ENCODE measurements at places on chromosomes 5 and 9.

DNA sequence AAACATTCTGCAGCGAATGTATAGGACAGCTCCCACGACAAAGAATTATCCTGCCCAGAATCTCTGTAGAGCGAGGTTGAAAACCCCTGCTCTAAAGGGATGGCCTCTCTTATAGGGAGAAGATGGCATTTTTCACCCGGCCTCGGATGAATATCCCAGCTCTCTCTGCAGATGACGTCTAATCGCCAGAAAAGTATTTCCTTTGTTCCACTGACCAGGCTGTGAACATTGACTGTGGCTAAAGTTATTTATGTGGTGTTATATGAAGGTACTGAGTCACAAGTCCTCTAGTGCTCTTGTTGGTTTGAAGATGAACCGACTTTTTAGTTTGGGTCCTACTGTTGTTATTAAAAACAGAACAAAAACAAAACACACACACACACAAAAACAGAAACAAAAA, 17.4 kb upstream of the RARS1 start:
- peak; percentile 81 for DNase-seq

GRCh38 chr5:125236981-125237380, 490.5 kb upstream of the ZNF608 start:
- no peak for DNase-seq

DNA sequence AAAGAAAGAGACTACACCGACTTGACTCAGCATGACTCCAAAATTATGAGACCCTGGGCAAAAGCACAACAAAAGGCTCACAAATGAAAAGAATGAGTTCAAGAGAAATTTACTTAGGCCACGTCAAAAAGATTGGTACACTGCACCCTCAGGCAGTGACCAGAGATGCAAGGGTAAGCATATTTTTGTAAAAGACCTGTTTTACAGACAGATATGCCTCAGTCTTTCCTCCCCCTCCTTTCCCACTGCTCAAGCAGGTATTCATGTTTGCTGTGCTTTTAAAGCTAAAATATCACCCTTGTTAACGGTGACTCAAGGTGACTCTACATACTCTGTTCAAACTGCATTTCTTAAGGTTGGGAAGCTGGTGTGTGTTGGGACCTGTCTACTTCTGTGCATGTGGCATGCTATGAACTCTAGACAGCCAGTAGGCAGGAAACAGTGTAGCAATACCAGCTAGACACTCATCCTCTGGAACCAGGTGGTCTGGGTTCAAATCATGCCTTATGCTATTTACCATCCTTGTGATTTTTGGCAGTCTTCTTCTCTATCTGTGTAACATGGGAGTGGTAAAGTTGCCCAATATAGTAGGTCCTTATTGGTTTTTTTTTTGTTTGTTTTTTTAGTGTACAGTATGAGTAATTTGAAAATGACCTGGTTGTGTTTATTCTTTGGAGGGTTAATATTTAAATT, 98.7 kb downstream of the TLE4 start:
- DNase-seq, result no peak

DNA sequence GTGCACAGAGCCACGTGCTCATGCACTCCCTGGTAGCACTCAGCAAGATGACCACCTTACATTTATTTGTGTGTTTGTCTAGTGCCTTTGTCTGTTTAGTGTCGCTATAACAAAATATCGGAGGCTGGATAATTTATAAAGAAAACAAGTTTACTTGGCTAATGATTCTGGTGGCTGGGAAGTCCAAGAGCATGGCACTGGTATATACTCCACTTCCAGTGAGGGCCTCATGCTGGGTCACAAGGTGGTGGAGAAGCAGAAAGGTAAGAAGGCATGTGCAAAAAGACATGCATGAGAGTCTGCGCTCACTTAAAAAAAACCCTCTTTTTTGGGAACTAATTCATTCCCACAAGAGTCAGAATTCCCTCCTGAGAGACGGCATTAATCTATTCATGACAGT, 52.5 kb upstream of the BOD1 start:
- DNase-seq, result no peak

GRCh38 chr9:93864032-93864431, 91.1 kb downstream of the BARX1 start:
- no peak for DNase-seq

- DNase-seq, result no peak
Observed at GRCh38 chr5:157456301-157456700, 3.7 kb upstream of the NIPAL4 start.

- peak; percentile 54 for DNase-seq
Observed at GRCh38 chr9:15711931-15712330, 159.1 kb downstream of the CCDC171 start.

- peak; percentile 55 for DNase-seq
Observed at GRCh38 chr9:129716091-129716490, 36.8 kb downstream of the PTGES start.

- peak; percentile 59 for DNase-seq
Observed at GRCh38 chr9:132769906-132770769, 99.9 kb downstream of the GTF3C4 start.

DNA sequence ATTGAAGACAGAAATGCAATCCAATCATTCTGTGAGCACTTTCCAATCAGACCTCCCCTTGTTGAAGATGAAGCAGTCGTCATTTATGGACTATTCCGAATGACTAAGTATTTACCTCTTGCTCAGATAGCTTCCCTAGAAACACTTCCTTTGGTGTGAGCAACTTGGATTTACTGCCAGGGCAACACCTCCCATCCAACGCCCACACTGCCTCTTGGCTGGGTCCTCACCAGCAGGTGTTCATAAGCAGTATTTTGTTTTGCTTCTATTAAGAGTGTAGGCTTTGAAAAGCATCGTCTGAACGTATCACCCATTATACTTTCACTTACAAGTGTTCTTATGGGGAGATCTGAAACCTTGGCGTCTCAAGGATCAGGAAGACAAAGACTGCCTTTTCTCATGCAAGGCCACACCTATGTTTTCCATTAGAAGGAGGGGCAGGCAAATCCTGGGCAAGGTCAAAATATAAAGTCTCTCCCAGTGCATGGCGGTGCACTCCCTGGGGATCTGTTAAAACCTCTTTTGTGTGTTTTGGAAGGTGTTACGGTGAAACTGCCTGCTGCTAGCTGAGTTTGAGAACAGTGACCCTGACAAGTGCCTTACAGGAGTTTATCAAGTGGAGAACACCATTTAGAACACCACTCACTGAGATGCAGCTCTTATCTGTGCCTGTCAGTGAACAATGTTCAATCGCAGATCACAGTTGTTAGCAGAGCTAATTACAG, 10.6 kb upstream of the MARCHF3 start:
- DNase-seq, result no peak

DNA sequence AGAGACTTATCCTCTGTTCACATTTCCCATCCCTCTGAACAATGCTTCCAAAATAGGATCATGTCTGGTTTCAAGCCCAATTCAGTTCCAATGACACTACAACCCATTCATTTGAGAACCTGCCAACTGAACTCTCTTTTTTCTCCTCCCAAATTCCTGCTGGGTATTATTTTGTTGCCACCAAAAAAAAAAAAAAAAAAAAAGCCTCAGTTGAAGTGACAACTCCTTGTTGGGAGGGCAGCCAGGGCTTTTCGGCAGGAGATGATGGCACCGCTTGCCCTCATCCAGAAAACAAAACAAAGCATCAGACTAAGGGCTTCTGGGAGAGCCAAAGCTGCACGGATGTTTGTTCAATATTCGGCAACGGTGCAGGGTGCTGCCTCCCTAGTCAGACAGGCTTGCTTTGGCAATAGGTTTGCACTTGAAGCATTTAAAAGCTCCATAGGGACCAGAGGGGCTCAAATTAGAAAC, 30.6 kb upstream of the TRIM32 start:
- DNase-seq, result no peak

GRCh38 chr9:128818839-128819715, 777 bp downstream of the ENDOG start:
- DNase-seq, result no peak

DNA sequence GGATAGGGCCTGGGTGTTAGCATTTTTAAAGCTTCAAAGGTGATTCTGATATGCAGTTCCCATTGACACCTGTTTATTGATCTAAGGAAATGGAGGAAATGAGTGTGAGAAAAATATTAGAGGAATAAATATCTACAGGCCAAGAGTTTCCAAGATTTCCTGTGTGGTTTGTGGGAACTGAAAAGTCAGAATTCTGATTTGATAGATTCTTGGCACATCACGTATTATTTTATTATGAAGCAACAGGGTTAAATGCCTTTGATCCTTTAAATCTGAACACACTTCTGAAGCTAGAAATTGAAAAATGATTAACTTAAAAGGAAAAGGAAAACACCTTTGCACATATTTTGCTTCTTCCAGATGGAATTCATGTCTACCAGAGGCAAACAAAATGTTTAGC, 113.7 kb downstream of the CD180 start:
- no peak for DNase-seq

- DNase-seq, result peak; percentile 65
Observed at GRCh38 chr5:111927191-111927590, 170.2 kb upstream of the NREP start.

DNA sequence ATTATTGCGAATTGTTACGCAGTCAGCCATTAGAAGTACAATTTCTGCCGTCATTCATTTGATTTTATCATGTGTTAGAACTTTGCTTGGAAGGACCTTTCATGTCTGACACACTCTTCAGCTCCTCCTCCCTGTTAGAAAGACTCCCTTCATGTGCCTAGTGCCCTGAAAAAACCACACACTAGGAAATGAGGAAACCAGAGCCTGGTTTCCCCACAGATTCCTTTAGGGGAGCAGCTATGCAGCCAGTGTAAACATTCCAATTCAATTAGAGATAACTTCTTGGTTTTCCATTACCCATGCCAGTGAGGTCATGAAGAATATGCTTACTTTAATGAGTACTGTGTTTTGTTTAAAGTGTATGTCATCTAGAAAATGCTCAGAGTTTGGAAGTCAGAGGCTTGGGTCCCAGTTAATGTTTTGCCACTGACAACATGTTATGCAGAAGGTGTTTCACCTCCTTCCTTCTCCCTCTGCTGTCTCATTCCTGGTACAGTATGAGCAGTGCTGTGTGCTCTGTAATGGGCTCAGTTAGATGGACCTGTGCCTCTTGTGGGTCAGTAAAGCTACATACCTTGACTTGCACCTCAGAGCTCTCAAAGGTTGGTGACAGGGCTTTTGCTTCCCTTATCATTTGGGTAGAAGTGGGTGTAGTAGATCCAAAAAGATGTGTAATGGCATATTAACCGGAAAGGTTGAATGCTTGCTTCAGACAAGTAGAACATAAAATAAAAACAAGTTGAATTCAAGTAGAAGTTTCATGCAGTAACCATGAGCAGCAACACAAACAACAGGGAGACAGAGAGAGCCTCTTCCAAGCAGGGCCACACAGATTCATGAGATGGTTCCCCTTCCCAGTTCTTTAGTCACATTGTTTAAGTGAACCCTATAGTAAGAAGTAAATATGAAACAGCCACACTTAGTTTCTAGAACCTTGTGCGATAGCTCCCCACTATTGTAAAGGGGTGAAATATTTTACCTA, 52.6 kb upstream of the TNFAIP8 start:
- peak; percentile 96 for DNase-seq

DNA sequence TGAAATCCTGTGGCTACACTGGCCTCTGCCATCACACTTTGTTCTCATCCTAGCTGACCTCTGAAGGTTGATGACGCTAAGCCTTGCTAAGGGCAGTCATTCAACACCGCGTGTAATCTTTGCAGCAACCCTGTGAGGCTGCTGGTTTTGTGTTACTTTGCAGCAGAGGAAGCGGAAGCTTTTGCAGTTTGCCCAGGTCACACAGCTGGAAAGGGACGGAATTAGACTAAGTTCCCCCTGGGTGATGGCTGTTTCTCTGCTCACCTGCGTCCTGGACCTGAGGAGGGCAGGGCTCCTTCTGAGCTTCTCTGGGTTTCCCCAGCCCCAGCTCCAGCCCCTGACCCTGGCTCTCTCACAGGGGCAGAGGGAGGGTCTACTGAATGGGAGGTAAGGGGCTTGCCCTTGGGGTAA, 7.3 kb upstream of the SLC25A51 start:
- DNase-seq, result no peak

- no peak for DNase-seq
Observed at GRCh38 chr9:137149942-137150616, 11.1 kb downstream of the GRIN1 start.

- no peak for DNase-seq
Observed at GRCh38 chr5:126812199-126812570, 35.2 kb downstream of the LMNB1 start.

DNA sequence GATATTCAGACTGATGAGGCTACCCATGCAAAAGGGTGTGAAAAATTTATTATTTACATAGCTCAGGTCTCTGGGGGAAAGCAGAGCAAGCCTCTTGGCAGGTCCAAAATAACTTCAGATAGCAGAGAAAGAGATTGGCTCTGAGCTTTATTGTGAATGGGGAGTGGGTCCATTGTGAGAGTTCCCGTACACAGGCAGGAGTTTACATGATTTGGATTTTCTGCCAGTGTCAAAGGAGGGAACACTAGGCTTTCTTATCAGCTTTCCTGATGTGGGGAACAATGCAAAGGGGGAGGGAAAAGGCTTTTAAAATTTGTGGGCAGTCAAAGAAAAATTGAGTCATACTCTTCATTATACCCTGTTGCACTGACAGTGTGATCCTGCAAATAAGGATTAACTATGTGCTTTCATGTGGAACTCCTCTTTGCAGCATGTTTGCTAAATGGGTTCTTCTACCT, 615.0 kb upstream of the RIOK2 start:
- DNase-seq, result no peak

DNA sequence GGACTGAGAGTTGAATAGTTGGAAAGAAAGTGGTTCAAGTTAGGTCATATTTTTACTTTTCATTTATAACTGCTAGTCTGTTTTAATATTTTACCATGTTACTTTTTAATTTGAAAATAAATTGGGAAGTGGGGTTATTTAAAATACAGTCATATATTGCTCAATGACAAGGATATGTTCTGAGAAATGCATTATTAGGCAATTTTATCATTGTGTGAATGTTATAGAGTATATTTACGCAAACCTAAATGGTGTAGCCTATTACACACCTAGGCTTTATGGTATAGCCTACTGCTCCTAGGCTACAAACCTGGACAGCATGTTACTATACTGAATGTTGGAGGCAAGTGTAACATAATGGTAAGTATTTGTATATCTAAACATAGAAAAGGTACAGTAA, 5.2 kb downstream of the CCDC152 start:
- DNase-seq, result no peak

DNA sequence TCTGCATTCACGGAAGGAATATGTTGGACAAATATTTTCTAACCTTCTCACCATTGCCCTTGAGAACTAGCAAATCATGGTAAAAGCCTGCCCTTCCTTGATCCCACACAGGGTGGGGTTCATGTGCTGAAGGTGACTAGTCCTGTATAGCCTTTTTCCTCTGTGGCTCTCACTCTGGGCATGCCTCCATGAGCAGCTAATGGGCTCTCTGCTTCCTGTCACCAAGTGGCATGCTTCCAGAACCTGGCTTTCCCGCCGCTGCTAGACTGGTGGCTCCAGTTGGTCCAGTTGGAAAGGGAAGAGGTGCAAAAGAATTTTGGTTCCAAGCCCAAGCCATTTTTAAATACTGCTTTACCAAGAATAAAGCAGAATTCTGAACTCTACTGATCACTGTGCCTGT, 35.5 kb downstream of the FBXO10 start:
- no peak for DNase-seq

DNA sequence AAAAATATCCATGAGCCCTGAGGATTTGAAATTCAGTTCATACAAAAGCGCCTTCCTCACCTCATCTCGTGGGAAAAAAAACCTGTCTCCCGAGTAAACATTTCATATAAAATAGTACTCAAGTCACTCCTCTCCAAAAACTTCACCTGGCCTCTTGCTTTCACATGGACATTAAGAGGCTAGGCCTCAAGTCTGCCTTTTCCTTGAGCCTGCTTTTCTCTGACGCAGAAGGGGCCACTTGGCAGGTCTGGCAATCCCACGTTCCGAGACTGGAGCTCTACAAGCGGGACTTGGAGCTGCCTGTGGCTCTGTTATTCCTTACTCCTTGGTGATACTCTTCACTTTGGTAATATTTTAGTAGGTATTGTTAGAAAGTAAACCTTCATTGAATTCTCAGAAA, 26.9 kb upstream of the CKS2 start:
- DNase-seq, result no peak

All from fibroblast of upper back skin (primary cell).